ENCODE measurements at places on chromosomes 5 and 9.

DNA sequence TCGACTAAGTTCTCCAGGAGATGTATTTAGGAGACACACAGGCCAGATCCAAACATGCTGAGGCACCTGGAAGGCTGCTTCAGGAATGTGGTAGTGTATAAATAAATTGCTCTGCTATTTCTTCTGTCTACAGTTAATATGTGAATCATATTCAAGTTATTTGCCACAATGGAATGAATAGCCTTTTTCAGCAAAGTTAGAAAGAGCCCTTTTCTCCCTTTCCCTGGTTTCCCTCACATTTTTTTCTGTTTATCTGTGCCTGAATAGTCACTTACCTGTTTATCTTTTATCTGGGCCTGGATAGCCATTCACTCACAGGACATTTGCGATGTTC, 44.1 kb upstream of the CLINT1 start:
- no peak for ATAC-seq

GRCh38 chr5:59390074-59390659, 503.4 kb downstream of the PDE4D start:
- ATAC-seq = no peak

DNA sequence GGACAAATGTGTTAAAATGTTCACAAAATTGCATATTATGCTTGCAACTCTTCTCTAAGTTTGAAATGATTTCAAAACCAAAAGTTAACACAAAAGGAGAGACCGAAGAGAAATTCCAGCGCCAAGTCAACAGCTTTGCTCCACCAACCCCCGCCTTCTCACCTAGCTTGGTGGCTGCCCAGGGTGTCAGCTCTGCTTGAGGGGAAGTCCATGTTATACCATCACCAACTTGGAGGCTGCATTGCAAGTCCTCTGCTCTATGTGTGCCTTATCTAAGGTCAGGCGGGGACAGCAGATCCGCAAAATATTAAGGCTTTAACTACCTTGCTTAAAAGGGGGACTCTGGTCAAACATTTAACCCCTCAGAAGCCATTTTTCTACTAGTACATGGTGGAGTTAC, 14.6 kb downstream of the CCNJL start:
- ATAC-seq = no peak

GRCh38 chr5:155418960-155419579, 405.5 kb downstream of the KIF4B start:
- no peak for ATAC-seq

GRCh38 chr5:124718380-124718789, 28.1 kb downstream of the ZNF608 start:
- ATAC-seq = no peak

GRCh38 chr5:96335873-96336272, 97.2 kb downstream of the PCSK1 start:
- peak; percentile 82 for ATAC-seq

DNA sequence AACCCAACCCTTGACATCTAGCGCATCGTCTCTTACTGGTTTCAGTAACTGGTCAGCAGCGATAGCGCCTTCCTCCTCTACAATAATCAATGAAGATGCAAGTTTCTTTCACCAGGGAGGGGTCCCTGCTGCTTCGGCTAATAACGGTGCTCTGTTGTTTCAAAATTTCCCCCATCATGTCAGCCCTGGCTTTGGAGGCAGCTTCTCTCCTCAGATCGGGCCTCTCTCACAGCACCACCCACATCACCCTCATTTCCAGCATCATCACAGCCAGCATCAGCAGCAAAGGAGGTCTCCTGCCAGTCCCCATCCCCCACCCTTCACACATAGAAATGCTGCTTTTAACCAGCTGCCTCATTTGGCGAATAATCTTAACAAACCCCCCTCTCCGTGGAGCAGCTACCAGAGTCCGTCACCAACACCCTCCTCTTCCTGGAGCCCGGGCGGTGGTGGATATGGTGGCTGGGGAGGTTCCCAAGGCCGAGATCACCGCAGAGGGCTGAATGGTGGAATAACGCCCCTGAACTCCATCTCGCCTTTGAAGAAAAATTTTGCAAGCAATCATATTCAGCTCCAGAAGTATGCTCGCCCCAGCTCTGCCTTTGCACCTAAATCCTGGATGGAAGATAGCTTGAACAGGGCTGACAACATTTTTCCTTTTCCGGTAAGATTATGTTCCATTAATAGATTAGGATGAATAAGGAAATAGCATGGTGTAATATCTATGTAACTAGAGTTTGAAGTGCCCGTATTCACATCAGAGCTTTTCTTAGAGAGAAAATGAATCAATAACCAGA, 2.2 kb downstream of the CPEB4 start:
- ATAC-seq = no peak

- no peak for ATAC-seq
These were observed 184.1 kb upstream of the ADRA1B start for GRCh38 chr5:159732220-159732619.

DNA sequence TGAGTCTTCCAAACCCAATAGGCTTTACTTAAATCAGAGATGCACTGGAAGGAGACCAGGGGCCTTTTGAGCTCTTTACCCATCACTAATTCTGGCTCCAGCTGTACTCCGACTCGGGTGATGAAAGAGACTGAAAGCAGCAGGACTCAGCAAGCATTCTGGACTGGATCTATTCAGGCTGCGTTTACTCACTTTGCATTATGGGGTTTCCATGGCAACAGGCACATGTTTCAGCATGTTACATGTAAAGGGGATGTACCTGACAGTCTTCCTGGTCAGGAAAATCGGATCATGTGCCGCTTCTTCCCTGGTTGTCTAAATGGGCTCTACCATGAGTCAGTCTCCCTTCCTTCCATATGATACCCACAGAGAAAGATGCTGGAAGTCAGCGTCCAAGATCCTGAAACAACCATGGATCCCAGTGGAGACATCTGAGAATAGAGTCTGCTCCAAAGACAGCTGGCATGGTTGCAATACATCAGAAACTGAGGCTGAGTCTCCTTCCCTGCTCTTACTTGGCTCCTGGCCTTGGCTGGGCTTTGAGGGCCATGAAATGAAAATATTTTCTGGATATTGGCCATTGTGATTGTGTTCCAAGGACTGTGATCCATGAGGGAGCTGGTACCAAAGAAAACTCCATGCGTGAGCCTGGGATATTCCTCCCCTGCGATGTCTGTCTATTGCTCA, 102.5 kb upstream of the TNC start:
- ATAC-seq = peak; percentile 89

DNA sequence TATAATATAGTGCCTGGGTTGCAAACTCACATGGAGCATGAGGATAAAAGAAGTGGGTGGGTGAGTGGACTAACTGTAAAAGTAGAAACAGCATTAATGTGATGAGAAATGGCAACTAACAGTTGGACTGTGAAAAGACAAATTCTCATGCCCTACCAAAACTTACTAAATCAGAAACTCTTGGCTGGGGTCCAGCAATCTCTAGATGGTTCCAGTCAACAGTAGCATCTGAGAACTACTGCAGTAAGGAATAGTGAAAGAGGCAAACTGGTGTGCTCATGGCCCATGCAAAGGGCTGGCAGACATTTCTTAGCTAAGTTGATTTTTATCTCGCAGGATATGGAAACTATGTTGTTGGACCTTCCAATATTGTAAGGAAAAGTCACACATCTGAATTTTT, 150.3 kb downstream of the PIK3R1 start:
- ATAC-seq = no peak

DNA sequence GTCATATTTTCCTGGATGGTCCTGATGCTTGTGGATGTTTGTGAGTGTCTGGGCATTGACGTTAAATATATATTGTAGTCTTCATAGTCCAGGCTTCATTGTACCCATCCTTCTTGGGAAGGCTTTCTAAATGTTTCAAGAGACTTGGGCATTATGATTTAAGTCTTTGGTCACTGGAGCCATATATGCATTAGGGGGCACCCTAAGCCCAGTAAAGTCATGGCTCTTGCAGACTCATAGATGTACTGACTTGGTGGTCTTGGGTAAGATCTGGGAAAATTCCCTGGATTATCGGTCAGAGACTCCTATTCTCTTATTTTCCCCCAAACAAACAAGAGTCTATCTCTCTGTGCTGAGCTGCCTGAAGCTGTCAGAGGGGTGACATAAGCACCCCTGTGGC, 271.1 kb downstream of the TRIM36 start:
- no peak for ATAC-seq

- ATAC-seq = no peak
These were observed 40.8 kb upstream of the DMRT1 start for GRCh38 chr9:800591-801150.

GRCh38 chr5:91146230-91146629, 236.9 kb downstream of the ARRDC3 start:
- ATAC-seq = peak; percentile 42

DNA sequence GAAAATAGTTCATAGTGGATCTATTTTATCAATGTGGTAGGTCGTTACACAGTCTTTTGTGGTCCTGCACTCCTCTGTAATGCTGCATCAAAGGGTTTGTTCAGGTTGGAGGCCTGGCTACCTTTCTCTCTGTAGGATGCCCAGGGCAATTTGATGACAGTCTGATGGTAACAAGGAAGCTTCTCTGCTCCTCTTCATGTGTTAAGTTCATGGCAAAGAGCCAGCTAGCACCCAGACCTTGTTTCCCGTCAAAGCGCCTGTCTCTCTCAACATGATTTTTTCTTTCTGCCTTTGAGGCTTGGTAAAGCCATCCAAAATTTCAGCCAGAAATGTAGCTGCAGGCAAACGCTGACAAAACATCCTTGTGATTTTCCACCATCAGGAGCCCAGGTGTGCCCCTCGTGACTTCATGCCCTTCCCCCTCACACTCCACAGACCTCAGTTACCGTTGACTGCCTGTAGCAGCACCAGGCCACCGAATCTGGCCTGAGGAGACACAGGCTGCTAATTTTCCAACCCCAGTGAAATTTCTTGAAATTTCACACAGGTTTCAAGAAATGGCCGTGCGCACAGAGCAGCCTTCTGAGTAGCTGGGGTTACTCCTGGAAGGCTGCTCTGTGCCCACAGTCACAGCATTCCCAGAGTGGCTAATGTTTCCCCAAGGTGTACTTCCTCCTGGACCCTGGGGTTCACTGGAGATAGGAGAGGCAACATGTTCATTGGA, 292.7 kb downstream of the CWC27 start:
- peak; percentile 13 for ATAC-seq

- ATAC-seq = peak; percentile 38
These were observed 55.3 kb downstream of the ERAP1 start for GRCh38 chr5:96752341-96753016.

DNA sequence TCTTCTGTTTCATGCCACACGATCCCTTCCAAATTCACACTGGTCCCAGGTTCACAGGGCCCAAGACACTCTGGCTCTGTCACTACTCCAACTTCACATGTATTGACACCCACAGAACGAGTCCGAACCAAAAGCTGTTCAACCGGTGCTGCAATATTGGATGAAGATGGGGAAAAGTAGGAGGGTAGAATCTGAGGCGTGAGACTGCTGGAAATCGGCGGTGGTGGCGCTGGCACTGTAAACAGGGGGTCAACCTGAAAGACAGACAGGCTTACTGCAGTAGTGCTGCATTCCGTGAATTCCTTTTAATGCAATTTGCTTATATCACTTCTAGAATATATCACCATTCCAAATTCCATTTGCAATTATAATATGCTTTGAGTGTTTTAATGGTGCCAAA, 45.4 kb downstream of the ZNF608 start:
- peak; percentile 32 for ATAC-seq

DNA sequence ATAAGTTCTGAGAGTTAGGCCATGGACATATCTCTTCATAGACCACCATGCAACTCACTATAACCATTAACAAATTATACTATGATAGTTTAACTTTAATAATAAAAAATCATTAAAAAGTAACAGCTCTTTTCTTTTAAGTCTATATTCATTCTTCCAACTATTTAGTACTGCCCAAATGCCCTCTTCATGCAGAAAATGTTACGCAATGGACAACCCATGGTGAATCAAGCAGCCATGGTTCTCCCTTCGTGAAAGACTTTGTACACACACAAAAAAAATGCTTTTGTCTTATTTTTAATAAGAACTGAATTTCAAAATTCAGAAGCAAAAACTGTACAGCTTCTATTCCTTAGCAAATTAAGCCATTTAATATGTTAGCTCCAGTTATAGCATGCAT, 401.1 kb downstream of the EFNA5 start:
- no peak for ATAC-seq

DNA sequence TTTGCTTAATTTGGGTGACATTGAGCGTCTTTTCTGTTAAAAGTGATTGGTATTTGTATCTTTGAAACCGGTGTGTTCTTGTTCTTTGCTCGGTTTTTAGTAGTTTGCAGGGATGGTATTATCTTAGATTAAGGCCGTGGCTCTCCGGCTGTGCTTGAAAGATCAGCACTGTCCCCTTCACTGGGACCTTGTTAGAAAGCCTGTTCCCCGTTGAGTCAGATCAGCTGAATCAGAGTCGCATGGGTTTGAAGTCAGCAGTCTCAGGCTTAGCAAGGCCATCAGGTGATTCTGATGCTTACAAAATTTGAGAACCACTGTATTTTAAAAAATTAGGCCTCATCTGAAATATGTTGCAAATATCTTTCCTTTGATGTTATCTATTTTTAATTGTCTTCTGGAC, 5.0 kb downstream of the DIRAS2 start:
- no peak for ATAC-seq

GRCh38 chr5:52275639-52276038, 512.1 kb upstream of the ITGA1 start:
- ATAC-seq = no peak

GRCh38 chr5:50501491-50502228, 60.6 kb upstream of the EMB start:
- ATAC-seq = no peak

- ATAC-seq = peak; percentile 70
These were observed 69.7 kb downstream of the FOCAD start for GRCh38 chr9:20753761-20754160.

DNA sequence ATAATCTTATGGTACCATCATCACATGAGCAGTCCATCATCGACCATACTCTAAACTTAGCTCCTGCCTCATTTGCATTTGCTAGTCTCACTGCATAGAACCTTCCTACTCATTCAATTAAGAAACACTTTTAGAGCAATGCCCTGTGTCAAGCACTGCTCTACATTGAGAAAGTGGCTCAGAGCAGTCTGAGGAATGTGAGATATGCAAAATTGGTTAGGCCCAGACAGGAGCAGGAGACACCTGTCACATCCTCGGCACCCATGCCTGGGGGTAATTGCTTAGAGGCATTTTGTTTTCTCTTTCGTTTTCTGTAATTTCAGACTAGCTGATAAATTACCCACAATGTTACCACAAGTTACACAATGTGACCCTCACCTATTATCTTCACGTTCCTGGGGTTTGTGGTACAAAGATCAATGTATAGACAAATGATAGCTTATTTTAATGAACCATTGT, 4.9 kb upstream of the RARS1 start:
- ATAC-seq = no peak

GRCh38 chr5:45521067-45521466, 175.1 kb downstream of the HCN1 start:
- peak; percentile 51 for ATAC-seq

DNA sequence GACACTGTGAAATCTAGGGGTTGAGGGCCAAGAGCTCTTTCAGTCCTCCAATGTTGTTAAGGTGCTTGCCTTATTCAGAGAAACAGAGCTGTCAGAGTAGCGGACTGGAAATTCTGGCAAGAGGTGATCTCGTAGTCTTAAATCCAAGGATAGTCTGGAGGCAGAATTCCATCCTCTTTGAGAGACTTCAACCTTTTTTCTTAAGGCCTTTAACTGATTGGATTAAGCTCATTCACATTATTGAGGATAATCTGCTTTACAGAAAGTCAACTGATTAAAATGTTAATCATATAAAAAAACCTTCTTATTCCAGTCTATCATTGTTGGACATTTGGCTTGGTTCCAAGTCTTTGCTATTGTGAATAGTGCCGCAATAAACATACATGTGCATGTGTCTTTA, 243.1 kb upstream of the COX7C start:
- no peak for ATAC-seq
